ENCODE measurements at places on chromosomes 2 and 18.

GRCh38 chr2:164899121-164899520 lies 56.2 kb downstream of the SLC38A11 start:
- H3K36me3 ChIP-seq = no peaks in the 10 kb centered on the region
- no peak for ATAC-seq
- no peak overlapping the region for H3K27ac ChIP-seq
- H3K4me3 ChIP-seq = no peak overlapping the region

- H3K4me1 ChIP-seq = no peaks in the 10 kb centered on the region
- no peaks in the 10 kb centered on the region for H3K36me3 ChIP-seq
- peaks cover 16% of the 10 kb centered on the region for H3K27me3 ChIP-seq
Observed at GRCh38 chr2:196012314-196012713, 56.3 kb downstream of the DNAH7 start.

DNA sequence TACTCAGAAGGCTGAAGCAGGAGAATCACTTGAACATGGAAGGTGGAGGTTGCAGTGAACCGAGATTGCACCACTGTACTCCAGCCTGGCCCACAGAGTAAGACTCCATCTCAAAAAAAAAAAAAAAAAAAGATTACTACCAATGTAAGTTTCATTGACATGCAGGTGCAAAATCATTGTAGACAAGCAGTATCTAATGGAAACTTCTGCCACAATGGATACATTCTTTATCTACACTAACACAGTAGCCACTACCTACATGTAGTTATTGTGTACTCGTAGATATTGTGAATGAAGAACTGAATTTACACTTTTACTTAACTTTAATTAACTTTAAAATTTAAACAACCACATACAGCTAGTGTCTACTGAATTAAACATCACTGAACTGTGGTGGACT lies 10.6 kb downstream of the PPP3R1 start:
- no peak overlapping the region for H3K27ac ChIP-seq
- peaks cover 32% of the 10 kb centered on the region for H3K4me1 ChIP-seq
- no peak overlapping the region for H3K4me3 ChIP-seq
- peaks cover 33% of the 10 kb centered on the region for H3K36me3 ChIP-seq
- no peak for ATAC-seq

DNA sequence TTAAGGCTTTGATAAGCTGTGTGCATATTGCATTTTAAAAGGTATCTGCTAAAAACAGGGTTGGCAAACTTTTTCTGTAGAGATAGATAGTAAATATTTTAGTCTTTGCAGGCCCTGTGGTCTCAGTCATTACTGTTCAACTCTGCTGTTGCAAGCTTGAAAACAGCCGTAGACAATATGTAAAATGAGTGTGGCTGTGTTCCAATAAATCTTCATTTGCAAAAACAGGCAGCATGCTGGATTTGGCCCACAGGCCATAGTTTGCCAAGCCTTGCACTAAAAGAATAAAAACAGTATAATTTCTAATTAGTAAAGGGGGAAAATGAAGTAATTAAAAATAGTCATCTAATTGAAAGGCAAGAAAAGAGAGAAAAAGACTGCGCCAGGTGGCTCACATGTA lies 35.3 kb downstream of the GCKR start:
- H3K27ac ChIP-seq = no peak overlapping the region
- H3K27me3 ChIP-seq = peaks cover 8% of the 10 kb centered on the region
- no peaks in the 10 kb centered on the region for H3K4me1 ChIP-seq
- no peaks in the 10 kb centered on the region for H3K36me3 ChIP-seq

DNA sequence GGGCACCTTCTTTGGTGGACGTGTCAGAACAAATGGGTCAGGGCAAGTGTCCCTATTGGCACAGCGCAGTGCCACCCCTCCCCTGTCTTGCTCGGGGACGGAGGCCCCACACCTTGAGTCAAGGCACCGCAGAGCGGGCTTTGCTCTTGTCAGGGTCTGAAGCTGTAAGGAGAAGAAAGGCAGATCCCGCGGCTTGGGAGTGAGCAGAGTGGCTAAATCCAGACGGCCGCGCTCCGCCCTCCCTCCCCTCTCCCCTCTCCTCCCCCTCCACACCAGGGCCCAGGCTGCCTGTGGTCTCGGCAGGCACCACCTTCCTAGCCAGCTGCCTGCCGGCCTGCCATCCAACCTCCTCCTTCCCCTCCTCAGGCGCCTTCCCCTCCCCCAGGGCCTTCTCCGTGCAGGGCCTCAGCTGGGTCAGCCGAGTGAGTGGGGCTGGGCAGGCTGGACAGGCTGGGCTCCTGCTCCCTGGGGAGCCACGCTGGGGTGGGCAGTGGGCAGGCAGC lies 25.8 kb downstream of the SPEG start:
- peaks cover 3% of the 10 kb centered on the region for H3K4me1 ChIP-seq
- ATAC-seq = no peak
- no peak overlapping the region for H3K4me3 ChIP-seq
- no peak overlapping the region for H3K27ac ChIP-seq
- H3K27me3 ChIP-seq = no peaks in the 10 kb centered on the region

DNA sequence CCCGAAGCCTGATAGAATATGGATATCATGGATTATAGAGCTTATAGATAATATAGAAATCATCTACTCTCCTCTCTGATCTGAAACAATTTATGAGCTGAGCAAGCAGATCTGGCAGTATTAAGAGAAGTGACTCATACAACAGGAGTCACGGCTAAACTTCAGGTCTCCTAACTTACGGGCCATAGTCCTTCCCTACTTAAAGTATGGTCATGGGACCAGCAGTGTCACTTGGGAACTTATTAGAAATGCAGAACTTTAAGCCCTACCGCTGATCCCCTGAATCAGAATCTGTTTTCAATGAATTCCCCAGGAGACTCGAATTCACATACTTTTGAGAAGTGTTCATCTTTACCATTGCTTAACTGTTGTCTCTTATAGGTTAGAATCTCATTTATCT lies 195.7 kb upstream of the FANCL start:
- H3K27ac ChIP-seq = no peak overlapping the region
- no peaks in the 10 kb centered on the region for H3K4me1 ChIP-seq
- H3K27me3 ChIP-seq = peaks cover 6% of the 10 kb centered on the region
- ATAC-seq = no peak
- no peak overlapping the region for H3K4me3 ChIP-seq
- H3K36me3 ChIP-seq = no peaks in the 10 kb centered on the region

- H3K27me3 ChIP-seq = no peaks in the 10 kb centered on the region
- no peak for ATAC-seq
- H3K27ac ChIP-seq = no peak overlapping the region
- H3K36me3 ChIP-seq = no peaks in the 10 kb centered on the region
Observed at GRCh38 chr2:112164876-112165275, 26.7 kb downstream of the FBLN7 start.

- no peak overlapping the region for H3K4me3 ChIP-seq
- no peaks in the 10 kb centered on the region for H3K4me1 ChIP-seq
- no peaks in the 10 kb centered on the region for H3K36me3 ChIP-seq
- no peak for ATAC-seq
- no peak overlapping the region for H3K27ac ChIP-seq
Observed at GRCh38 chr2:173761603-173762119, 203.5 kb downstream of the SP3 start.

DNA sequence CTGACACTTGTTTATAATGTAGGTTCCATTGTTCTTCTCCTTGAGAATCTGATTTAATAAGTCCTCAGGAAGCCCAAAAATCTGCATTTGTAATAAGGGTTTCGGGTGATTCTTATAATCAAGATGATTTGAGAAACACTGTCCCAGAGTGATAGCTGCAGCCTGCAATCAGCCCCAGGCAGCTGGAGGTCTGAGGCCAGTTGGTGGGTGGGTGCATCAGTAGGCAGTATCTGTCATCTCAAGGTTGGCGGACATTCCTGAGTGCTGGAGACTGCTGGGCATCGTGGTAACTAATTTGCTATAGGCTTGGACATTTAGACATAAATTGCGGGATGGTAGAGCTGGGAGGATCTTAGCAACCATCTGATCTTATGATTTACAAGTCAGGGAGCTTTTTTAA lies 2.7 kb upstream of the IL18RAP start:
- no peak for ATAC-seq
- peak overlapping the region; percentile 78 for H3K4me3 ChIP-seq
- H3K4me1 ChIP-seq = peaks cover 48% of the 10 kb centered on the region
- H3K36me3 ChIP-seq = peaks cover 5% of the 10 kb centered on the region
- H3K27ac ChIP-seq = no peak overlapping the region

DNA sequence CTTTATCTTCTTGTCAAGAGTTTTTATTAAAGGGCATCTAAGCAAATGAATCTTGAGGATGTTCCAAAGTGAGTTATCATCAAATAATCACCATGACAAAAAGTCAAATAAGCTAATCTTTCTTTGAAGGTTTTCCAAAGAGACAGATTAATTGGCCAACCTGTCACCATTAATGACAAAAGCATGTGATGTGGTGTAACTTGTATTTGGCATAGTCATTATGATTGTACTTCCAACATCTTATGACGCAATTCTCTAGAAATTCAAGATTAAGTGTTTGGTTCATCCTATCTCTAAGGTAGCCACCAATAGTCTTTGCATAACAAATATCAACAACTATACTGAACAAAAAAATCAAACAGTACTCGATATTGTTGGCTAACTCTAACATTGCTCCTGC lies 28.6 kb downstream of the RBMS1 start:
- no peaks in the 10 kb centered on the region for H3K27me3 ChIP-seq
- H3K4me1 ChIP-seq = peaks cover 52% of the 10 kb centered on the region
- peak overlapping the region; percentile 63 for H3K4me3 ChIP-seq
- no peaks in the 10 kb centered on the region for H3K36me3 ChIP-seq
- ATAC-seq = peak; percentile 11

GRCh38 chr2:25482341-25482740 lies 140.6 kb upstream of the DNMT3A start:
- H3K27ac ChIP-seq = peak overlapping the region; percentile 67
- no peak for ATAC-seq
- peaks cover 26% of the 10 kb centered on the region for H3K36me3 ChIP-seq
- H3K27me3 ChIP-seq = no peaks in the 10 kb centered on the region
